ENCODE measurements at places on chromosomes 3 and 15.

DNA sequence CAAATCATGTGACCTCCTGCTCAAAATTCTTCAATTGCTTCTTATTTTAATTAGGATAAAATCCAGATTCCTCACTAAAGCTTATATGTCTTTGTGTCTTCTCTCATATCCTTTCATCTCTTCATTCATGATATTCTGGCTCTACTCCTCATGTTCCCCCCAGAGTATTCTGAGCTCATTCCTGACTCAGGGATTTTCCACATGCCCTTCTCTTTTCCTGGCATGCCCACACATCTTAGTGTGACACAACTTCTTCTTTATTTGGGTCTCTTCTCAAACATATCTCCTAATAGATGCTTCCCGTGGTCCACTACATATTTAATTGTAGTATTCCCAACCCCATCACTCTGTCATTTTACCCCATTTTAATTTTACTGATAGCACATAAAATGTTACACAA is 15.2 kb upstream of the MBNL1 start:
- DNase-seq: no peak

- DNase-seq: no peak
These were observed 139.2 kb downstream of the RBMS3 start for GRCh38 chr3:29420106-29420505.

- no peak for DNase-seq
These were observed 300.0 kb upstream of the CTNNB1 start for GRCh38 chr3:40899286-40899712.

- DNase-seq: no peak
These were observed 1.7 kb downstream of the GABRB3 start for GRCh38 chr15:26771168-26771567.

DNA sequence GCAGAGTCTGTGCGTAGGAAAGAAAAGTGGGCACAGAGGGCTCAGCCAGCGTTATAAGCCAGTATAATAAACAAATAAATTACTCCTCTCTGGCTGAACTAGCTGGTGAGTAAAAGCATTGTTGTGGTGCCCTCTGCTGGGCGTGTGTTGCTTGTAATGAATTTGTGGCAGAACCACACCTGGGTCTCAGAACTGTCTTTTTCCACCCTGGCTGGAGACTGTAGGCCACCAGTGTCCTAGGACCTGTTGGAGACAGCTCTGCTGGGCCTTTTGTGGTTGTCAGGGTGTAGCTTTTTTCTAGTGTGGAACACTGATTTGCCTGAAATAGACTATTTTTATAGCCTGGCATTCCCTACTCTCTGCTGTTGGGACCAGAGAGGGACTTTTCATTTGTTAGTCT is 130.5 kb upstream of the EIF1B start:
- peak; percentile 52 for DNase-seq

- no peak for DNase-seq
These were observed 94.8 kb upstream of the THRB start for GRCh38 chr3:24589513-24589851.

DNA sequence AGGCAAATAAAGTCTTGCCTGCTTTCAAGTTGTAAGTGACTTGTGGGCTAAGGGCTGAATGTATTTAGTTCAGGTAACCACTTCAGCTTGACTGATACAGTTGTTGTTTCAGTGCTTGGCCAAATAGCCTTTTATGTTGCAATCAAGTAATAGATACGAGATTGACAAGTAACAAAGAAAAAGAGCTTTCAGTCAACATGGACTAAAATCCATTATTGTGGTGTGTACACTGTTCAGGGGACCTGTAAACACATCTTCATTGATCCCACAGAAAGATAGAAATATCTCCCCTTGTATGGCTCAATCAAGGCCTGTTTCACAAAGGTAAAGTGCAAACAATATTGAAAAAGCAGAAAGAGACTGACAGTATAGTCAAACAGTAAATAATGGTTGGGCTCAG is 224.8 kb upstream of the TMCO5A start:
- no peak for DNase-seq

DNA sequence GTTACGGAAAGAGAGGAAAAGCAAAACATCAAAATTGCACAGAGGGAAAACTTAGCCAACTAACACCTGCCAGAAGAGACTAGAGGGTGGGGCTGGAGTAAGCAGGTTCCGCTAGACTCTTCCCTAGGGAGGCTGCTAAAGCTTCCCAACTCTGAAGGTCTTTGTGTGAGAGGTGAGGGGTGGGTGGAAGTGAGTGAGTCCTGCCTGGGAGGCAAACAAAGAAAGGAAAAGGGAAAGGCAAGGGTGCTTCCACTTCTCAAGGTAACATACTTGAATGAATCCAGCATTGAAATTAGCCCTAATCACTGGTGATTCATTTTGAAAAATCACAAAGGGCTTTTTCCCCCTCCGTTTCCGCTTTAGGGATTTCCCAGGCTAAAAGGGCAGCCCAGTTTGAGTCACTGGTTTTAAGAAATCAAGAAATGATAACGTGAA is 220.5 kb upstream of the ADAMTS9 start:
- DNase-seq: no peak

GRCh38 chr15:89769366-89769765 is 6.8 kb upstream of the MESP2 start:
- no peak for DNase-seq

GRCh38 chr3:195448205-195448875 is 5.5 kb upstream of the ACAP2 start:
- DNase-seq: no peak

DNA sequence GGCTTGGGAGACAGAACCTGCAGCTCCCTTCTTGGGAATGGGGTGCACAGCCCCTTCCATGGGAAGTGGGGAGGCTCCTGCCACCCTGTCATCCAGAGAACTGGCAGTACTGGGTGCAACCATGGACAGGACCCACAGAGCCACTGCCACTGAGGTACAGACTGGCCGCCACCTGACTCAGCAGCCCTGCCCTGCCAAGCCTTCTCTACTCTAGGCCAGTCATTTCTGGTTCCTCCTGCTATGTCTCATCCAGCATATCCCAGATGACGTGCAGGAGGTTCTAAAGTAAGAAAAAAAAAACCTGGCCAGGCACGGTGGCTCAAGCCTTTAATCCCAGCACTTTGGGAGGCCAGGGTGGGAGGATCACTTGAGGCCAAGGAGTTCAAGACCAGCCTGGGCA is 76.9 kb upstream of the RPL32 start:
- no peak for DNase-seq

DNA sequence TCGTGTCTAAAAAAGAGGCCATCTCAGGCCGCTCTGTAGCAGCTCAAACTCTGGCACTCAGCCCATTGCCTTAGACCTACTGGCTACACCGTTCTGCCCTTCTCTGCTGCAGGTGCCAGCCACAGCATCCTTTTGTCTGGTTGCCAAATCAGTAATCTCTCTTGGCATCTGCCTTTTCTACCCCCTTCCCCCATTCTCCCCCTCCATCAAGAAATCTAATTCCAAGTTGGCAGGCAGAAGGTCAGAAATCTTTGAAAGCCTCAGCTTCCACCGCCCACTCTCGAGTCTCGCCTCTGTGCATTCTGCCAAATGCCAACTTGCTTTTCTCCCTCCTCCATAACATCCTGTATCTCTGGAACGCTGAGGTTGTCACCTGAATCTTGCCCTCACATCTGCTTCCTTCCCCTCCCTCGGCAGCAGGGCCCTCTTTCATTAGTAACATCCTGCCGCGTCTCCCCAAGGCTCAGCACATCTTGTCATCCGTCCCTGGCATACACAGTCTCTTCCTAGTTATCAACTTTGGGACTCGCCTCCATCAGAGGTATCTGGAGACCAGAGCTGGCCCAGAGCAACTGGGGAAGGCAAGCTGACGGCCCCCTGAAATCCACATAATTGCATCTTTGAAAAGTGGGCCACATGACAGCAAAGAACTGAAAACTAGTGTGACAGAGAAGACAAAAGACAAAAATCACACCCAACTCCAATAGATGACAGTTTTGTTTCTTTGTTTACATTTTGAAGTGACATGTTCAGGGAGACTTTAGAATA is 312.0 kb upstream of the CCDC54 start:
- DNase-seq: no peak

GRCh38 chr3:135238236-135238830 is 443.3 kb downstream of the EPHB1 start:
- DNase-seq: no peak

DNA sequence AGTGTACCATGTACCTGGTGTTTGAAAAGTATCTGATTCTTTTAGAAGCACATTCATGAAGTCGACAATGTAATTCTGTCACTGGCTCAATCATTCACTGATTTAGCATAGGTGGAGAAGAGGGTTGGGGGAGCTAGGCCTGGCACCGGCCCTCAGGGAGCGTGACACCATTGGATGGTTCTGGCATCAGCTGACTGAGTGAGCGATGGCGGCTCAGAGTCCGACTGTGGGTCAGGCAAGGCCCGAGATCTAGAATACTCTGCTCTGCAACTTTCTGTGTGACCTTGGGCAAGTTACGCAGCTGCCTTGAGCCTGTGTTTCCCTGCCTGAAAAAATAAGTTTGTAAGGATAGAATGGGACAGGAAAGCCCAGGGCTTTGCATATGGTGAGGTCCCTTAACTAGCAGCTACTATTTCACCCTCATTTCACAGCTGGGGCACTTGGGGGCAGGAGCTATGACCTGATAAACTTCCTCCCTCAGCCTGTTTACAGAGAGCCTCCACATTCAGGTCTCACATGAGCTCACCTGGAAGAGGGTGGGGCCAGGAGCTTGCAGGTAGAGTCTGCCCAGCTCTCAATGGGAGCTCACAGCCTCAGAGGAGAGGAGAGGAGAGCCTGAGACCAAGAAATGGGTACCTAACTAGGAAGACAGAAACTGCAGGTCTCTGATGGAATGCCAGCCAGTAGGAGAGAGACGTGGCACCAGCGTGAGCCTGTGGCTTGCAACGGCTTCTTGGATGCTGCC is 153.7 kb upstream of the TLE3 start:
- DNase-seq: no peak

GRCh38 chr15:31036783-31037182 is 45.4 kb upstream of the MTMR10 start:
- DNase-seq: no peak

GRCh38 chr3:140258222-140258724 is 323.3 kb downstream of the CLSTN2 start:
- DNase-seq: no peak

- DNase-seq: no peak
These were observed 24.7 kb downstream of the HCN4 start for GRCh38 chr15:73344056-73344455.

GRCh38 chr3:13419505-13420044 is 547 bp downstream of the NUP210 start:
- peak; percentile 73 for DNase-seq

DNA sequence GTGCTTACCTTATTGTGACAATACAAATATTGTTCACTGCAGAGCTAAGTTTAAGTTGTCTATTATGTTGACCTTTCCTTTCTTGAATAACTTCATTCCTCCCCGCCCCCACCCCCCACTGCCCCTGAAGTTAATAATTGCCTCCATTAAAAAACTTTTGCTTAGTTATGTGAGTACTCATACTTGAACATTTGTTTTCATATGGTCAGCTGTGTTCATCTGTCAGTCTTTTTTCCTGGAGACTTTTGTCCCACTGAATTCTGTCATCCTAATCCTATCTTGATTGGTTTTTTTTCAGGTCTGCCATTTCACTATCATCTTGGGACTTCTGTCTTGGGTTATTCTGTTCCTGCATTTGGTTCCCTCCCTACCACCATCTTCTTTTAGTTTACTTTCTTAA is 8.5 kb downstream of the SLC25A36 start:
- DNase-seq: no peak

DNA sequence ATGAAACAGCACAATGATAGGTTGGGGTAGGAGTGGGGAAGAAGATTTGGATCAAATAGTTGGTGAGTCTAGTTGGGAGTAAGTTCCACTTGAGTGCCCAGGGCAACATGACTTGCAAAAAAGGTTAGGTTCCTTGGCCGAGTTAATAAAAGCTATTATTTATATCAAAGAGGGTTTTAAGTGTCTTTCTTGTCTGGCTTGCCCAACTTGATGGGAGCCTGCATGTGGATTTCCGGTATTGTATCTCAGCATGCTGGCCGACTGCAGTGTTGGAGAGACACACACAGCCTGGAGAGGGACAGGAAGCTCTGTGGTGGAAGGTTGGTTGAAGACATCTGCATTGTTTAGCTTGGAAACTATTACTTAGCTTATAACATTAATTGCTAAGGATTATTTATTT is 449.5 kb upstream of the TBL1XR1 start:
- DNase-seq: no peak

DNA sequence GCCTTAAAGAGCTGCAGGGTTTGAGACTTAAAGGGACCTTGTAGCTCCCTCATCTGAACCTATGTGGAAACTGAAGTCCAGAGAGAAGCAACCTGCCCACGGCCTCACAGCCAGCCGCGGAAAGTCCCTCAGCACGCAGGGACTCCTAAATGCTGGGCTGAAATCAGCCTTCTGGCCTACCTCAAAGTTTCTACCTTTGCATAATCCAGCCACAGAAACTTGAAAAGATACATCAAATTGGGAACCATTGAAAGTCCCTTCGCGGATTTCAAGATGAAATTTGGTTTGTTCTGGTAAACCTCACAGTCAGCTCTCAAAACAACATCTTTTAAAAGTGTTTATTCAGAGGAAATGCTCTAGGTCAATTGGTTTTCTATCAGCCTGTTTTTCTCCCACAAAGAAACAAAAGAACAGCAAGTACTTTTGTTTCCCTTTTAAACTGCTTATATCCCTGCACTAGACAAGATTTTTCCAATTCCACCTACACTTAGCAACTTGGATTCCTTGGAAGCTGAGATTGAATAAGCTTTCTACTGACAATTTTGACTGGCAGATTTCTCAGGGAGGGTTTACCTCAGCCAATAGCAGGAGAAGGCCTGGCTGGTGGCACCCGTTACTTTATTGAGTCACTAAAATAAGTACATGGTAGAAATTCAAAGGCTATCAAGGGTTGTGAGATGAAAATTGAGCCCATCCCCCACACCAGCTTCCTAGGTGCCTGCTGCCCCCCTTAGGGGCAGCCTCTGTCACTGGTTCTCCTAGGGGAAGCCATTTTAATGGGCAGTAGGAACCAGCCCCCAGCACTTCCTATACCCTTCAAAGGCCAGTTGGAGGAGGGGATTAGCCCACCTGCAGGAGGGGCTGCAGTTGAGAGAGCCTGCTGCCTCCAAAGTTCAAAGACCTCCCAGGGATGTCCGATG is 171.2 kb downstream of the ADAMTS17 start:
- DNase-seq: no peak

DNA sequence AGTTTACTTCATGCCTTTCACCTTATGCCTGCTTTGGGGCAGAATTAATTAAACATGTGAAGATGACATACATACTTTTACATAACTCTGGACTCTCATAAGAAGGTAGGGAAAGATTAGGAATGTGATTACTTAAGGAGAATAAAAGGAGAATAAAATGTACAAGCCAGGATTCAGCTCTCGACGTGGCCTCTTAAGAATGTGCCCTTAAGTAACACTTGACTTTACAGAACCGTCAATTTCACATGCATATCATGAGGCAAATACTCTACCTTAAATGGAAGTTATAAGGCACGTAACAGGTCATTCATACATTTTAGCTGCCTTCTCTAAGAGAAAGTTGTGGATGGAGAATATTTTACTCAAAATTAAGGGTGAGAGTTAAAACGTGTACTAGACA is 263.7 kb upstream of the LMCD1 start:
- DNase-seq: no peak

- no peak for DNase-seq
These were observed 47.0 kb upstream of the TFG start for GRCh38 chr3:100662113-100662823.
